ENCODE measurements at places on chromosomes 6 and 20.

GRCh38 chr20:3237958-3238615, 903 bp downstream of the SLC4A11 start:
- no peak for DNase-seq

GRCh38 chr6:141906569-141907080, 226.1 kb upstream of the GJE1 start:
- DNase-seq = no peak

DNA sequence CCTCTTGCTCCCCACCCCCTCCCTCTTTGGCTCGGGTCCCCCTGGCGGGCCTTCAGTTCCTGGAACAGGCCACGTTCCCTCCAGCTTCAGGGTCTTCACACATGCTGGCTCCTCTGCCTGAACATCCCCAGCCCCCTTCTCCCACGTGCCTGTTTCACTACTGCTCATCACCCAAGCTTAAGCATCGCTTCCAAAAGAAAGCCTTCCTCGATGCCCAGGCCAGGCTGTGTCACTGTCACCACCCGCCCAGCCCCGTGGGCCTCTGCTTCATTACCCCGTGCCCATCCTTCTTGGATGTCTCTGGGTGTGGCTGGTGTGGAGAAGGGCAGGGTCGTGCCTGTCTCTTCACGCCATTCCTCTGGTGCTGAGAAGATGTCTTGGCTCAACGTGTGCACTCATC, 2.8 kb downstream of the DLGAP4 start:
- no peak for DNase-seq

- DNase-seq = no peak
Observed at GRCh38 chr6:150466196-150466595, 97.4 kb downstream of the IYD start.

- DNase-seq = no peak
Observed at GRCh38 chr6:46931416-46931815, 9.7 kb upstream of the ADGRF5 start.

- peak; percentile 6 for DNase-seq
Observed at GRCh38 chr6:159633196-159633595, 59.8 kb downstream of the SOD2 start.

GRCh38 chr20:47816487-47817451, 31.5 kb upstream of the SULF2 start:
- DNase-seq = no peak

DNA sequence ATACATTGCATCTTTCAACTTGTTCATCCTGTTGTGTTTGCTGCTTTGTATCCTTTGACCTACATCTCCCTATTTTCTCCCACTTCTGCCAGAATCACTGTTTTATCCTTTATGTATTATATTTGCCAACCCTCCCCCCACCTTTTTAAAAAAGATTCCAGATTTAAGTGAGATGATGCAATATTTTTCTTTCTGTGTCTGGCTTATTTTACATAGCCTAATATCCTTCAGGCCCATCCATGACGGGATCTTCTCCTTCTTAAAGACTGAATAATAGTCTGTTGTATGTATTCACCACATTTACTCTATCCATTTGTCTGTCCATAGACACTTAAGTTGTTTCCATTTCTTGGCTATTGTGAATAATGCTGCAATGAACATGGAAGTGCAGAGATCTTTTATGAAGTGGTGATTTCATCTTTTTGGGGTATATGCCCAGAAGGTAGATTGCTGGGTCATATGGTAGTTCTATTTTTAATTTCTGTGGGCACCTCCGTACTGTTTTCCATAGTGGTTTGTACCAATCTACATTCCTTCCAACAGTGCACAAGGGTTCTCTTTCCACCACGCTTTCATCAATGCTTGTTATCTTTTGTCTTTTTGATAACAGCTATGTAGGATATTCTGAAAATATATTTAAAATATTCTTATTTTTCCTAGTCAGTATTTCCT, 181.0 kb downstream of the CDKAL1 start:
- no peak for DNase-seq

DNA sequence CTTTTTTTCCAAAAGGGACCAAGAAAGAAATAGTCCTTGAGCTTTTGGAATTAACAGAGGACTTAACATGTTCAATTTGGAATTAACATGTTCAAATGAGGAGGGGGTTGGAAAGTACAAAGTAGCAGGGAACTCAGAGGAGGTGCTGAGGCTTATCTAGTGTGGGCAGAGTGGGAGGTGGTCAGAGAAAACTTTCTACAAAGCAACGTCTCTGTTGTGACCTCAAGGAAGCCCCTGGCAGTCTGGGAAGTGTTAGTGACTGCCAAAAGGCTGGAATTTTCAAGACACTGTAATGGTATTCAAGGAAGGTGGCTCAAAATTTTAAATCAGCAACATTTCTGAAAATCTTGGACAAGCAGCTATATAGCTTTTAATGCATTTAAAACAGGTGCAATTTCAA, 7.3 kb downstream of the ECI2 start:
- DNase-seq = no peak

DNA sequence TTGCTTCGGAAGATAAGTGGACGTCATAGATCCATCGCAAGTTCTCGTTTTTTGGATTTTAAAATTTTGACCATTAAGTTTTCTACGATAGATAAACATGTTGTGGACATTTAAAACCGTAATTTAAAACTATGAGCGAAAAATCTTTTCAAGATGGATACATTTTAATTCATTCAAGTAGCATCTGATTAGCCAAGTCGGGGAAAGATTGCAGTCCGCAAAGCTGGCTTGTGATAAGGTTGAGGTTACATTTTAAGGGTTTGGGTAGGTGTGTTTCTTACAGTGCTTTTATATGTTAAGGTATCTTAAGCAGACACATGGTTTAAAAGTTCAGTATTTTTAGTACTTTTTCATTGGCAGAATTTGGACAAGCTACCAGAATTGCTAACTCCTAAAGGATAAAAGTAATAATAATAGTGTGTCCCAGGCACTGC, 1.2 kb downstream of the WTAP start:
- DNase-seq = no peak

GRCh38 chr6:158474961-158475343, 84.9 kb upstream of the TMEM181 start:
- no peak for DNase-seq

DNA sequence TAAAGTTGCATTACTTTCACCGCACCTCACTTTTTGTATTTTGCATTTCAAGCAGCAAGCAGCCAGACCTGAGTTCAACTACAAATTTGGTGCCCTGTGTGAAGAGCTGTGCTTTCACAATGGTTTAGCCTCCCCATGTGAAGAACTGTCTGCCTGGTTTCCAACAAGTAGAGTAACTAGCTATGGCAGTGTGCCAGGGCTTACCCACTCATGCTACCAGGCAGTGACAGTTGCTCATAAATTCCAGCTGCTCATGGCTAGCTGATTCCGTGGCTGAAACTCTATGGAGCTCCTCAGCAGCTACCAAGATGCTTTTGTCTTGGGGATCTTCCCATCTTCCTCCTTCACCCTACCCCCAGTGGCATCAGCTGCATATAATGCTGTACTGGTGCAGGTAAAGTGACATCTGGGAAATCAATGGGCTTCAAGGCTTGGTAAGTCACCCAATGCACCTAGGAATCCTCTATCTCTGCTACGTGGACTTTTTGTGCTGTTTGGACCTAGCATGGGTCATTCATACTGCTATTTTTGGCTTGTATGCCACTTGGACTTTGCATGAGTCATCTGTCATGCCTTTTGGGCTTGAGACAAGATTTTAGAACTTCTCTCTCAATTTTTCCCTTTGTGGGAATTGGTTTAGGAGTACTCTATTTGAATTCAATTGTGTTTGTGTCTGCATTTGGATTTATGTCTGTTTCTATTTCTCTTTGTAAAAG, 176.5 kb upstream of the GJE1 start:
- DNase-seq = no peak

- no peak for DNase-seq
Observed at GRCh38 chr6:142811923-142812322, 133.1 kb downstream of the HIVEP2 start.

- peak; percentile 49 for DNase-seq
Observed at GRCh38 chr20:21505810-21506530, 7.9 kb downstream of the NKX2-2 start.

DNA sequence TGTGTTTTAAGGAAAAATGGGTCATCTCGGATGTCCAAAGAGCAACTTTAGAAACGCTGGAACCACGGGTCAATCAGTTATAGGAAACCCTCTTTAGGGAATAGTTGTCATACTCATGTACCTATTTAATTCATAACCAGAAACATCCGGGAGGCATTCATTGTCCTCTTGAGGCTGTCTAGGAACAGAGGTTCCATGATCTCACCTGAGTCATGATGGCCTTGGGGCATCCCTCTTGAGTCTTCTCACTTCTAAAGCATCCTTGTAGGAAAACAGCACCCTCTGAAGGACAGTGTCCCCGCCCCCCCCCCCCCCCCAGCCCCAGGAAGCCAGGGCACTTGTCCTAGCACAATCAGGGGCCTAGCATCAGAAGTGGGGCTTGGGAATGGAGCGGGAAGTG, 46.3 kb upstream of the CDH4 start:
- DNase-seq = no peak

DNA sequence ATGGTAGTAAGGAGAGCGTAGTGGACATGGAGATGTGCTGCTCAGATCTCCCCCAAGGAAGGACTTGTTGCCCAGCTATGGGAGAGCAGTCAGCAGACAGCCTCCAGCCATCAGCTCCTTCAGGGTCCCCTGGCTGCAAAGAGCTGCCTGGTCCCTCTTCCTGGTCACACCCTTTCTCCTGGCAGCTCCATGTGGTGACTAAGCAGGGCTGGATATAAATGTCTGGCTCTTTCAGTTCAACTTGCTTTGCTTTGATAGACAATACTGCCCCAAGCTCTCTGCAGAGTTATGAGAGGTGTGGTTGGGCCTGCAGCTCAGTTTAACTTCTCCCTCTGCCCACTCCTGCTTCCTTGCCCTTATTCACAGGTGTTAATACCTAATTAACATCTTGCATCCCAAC, 64.1 kb upstream of the DDR1 start:
- no peak for DNase-seq

DNA sequence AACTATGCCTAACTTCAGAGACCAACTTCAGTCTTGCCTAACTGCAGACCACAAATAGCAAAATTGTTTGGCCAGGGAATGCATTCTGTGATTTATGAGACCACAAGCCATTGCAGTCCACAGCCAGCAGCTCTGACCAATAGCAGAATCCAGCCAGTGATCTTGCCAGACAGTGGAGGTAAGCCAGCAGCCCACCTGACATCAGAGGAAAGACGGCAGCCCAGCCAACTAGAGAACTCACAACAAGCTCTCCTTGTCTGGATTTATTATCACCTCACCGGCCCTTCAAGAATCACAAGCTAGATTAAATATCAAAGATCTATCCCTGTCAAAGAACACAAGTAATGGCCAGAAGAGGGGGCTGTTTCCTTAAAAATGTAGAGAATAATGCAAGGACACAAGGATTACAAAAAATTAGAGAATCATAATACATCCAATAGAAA, 66.5 kb upstream of the SLC35F1 start:
- DNase-seq = peak; percentile 12

GRCh38 chr6:169960886-169961611, 209.6 kb downstream of the ERMARD start:
- no peak for DNase-seq

GRCh38 chr20:63268671-63269439, 3.8 kb upstream of the ARFGAP1 start:
- DNase-seq = no peak

- DNase-seq = no peak
Observed at GRCh38 chr6:71310261-71310660, 21.6 kb downstream of the OGFRL1 start.

DNA sequence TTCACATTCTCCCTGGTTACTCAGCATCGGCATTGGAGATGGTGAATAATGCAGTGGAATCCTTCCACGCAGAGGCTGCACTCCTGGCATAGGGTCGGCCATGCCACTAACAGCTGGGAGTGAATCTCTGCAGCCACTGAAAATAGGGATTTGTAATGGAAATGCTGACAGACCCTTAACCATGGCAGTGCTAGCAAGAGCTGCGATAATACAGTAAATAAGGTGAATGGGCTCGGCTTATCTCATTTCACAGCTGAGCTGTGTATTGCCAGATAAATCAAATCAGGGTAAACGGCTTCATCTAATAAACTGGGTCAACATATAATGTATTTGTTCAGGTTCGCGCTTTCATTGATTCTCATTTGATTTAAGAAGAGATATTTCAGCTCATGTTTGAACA, 156.8 kb downstream of the SLC35B3 start:
- no peak for DNase-seq

GRCh38 chr6:37922563-37922962, 103.0 kb downstream of the ZFAND3 start:
- no peak for DNase-seq

- DNase-seq = no peak
Observed at GRCh38 chr20:24739746-24740145, 209.3 kb upstream of the CST7 start.

DNA sequence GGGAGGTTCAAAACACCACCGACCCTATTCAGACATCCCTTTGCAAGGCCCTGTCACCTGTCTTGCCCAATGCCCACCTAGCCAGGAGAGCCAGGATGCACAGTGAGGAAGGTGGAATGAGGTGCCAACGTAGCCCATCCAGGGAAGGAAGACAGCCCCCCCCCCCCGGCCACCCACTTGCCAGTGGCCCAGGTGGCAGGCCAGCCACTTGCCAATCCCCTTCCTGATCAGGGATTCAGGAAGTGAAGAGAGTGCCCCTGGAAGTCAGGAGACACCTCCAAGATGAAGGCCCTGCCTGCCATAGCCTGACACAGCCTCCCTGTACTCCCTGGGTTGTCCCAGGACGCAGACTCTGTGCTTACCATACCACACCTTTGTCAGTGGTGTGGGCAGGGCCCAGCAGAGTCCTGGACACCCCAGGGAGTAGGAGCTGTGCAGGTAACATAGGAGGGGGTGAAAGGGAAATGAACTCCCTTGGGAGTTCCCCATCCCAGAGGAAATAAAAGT, 54.7 kb downstream of the MRPL14 start:
- DNase-seq = no peak

- no peak for DNase-seq
Observed at GRCh38 chr6:33456156-33456555, 1.8 kb downstream of the ZBTB9 start.

DNA sequence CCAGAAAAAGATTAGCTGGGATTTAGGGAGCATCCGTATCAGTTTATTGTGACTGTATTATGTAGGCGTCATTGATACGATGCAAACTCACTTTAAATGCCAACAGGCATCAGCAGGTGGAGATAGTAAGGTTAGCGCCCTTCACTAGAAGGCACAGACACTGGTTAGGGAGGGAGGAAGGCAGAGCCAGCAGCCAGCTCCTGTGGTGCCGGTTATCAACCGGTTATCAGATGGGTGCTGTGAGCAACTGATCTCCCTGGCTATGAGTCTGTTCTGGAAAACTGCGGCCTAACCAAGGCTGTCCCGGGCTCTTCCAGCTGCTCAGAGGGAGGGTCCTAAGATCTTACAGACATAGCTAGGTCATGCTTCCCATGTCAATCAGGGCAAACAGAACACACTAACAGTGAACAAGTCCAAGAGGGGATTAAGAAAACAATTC, 47.5 kb upstream of the CD93 start:
- no peak for DNase-seq

DNA sequence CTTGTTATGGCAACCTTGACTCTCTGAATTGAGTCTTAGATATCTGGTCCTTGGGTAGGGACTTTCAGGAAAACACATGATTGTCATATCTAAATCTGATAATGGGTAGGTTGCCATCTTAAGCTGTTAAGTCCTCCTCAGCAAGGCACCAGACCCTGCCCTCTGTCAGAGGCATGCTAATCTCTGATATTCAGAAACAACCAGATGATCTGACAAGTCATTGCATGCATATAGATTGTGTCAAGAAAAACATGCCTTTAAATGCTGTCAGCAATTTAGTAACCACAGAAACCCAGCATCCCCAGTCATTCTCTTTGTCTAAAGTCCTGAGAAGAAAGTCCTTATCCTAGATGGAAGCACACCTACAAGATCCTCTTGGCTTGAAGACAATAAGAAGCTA, 149.1 kb downstream of the EDN1 start:
- no peak for DNase-seq

GRCh38 chr20:41615676-41616075, 2.5 kb downstream of the CHD6 start:
- no peak for DNase-seq
